ENCODE measurements at places on chromosomes 3 and 15. TPM values are rescaled to one million over a fixed set of nuclear protein-coding genes. Genes with fewer than 3 reads are reported as not detected.

- H3K36me3 ChIP-seq, result no peaks in the 10 kb centered on the region
- peaks cover 14% of the 10 kb centered on the region for H3K4me1 ChIP-seq
- H3K4me3 ChIP-seq, result no peak overlapping the region
- no peak overlapping the region for H3K27ac ChIP-seq
- no peaks in the 10 kb centered on the region for H3K27me3 ChIP-seq
- no peak for DNase-seq
These were observed 183.4 kb downstream of the OR4M2 start for GRCh38 chr15:22263738-22264137.

DNA sequence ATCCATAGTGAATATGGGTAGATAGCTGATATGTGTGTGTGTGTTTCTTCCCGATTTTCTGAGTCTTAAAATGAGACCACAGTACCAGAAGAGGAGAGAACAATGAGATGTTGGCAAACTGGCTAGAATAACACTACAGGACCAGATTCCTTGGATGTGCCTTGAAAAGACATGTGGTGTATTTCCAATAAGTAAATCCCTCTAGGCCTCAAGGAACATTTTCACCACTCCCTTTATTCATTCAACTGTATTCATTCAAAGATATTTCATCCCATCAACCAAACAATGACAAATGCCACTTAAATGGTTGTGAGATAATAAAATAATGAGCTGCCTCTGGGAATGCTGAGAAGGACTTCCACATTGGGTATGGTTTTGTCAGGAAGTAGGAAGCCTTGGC is 8.7 kb upstream of the BNC1 start:
- DNase-seq, result no peak
- no peaks in the 10 kb centered on the region for H3K36me3 ChIP-seq
- no peak overlapping the region for H3K27ac ChIP-seq
- H3K4me1 ChIP-seq, result no peaks in the 10 kb centered on the region
- peaks cover 26% of the 10 kb centered on the region for H3K27me3 ChIP-seq

The PAK6 gene
- total RNA-seq, result 0.33 TPM

The DGKG gene
- 0.14 TPM for total RNA-seq

All from activated CD4-positive, alpha-beta T cell treated with anti-CD3 and anti-CD28 coated beads, Interleukin-2, amount 10 ng/mL, durations not matched to agents 24 days and 14 days (primary cell).